ENCODE measurements at places on chromosomes 5 and 9.

DNA sequence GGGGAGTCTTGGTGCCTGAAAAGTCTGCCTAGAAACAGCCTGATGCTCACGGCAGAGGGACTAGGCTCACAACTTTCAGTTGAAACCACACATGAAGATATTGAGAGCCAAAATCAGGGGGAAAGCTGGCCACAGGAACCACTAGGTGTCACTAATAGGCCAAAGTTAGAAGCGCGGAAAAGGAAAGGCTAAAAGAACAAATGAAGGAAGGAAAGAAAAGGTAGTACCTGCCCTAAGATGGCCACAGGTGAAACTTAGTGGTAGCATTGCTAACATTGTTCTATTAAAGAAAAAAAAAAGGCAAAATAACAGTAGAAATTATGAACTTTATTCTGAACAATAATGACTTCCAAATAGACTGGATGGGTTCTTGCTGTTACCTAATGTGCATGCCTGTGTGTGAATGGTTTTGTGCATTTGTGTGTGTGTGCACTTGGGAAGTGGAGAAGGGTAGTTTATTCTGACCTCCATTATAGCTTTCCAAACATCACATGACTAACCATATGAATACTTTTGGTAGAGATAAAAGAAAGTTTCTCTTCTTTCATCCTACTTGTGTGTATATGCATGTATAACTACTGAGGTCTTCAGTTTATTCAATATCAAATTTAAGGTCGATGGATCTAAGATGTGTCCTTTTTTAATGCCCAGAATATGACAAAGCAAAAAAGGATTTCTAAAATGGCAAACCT lies 2.1 kb upstream of the RFESD start:
- no peak for DNase-seq

DNA sequence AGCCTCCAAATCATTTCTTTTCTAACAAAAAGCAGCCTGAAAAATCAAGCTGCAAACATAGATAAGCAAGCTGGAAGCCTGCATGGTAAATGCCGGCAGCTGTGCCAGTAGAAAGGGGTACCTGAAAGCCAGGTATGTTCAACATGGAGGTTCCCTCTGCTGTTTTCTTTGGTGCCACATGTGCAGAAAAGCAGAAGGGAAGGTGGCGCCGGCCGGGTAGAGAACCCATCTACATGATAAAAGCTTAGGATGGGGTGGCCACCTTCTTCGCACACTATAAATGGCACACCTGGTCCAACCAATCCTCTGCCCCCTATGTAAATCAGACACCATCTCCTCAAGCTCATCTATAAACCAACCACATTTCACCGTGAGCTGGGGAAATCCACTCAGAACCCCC lies 268.9 kb upstream of the IRX2 start:
- no peak for DNase-seq

GRCh38 chr5:172721455-172722326 lies 49.3 kb downstream of the DUSP1 start:
- DNase-seq: no peak

DNA sequence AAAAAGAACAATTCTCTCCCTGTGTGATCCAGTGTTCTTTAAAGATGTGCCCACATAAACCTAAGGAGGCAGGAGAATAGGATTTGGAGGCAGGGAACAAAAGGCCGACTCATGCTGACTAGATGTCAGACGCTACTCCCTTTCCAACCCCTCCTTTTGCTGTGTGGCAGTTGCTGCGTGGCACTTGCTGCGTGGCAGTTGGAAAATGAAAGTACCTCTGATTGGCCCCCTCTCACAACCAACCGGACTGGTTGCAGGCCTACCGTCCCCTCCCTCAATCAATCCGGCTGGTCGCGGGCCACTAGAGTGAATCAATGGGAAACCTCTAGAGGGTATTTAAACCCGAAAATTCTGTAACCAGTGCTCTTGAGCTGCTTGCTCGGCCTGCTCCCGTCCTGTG lies 551.0 kb downstream of the KIF4B start:
- DNase-seq: no peak

DNA sequence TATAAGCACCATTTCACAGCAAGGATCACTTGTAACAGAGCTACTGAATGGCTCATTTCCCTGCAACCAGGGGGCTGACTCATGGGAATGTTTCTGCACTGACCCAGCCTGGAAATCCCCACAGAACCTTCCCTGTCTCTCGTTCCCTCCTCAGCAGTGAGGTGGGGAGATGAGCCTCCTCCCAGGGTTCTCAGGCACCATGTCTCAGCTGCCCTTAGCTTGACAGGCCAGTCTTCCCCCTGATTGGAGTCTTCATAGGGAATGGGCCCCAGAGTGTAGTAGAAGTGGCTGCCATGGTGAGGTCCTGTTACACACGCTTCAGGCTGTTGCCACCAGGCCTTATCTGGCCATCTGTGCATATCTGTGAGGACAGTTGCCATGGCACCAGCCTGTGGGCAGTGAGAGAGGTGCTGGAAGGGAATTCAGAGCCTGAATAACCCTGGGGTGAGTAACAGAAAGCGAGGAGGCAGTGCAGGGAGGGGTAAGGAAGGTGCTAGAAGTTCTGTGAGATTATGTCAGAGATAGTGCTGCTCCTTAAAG lies 324.4 kb downstream of the ENC1 start:
- no peak for DNase-seq

DNA sequence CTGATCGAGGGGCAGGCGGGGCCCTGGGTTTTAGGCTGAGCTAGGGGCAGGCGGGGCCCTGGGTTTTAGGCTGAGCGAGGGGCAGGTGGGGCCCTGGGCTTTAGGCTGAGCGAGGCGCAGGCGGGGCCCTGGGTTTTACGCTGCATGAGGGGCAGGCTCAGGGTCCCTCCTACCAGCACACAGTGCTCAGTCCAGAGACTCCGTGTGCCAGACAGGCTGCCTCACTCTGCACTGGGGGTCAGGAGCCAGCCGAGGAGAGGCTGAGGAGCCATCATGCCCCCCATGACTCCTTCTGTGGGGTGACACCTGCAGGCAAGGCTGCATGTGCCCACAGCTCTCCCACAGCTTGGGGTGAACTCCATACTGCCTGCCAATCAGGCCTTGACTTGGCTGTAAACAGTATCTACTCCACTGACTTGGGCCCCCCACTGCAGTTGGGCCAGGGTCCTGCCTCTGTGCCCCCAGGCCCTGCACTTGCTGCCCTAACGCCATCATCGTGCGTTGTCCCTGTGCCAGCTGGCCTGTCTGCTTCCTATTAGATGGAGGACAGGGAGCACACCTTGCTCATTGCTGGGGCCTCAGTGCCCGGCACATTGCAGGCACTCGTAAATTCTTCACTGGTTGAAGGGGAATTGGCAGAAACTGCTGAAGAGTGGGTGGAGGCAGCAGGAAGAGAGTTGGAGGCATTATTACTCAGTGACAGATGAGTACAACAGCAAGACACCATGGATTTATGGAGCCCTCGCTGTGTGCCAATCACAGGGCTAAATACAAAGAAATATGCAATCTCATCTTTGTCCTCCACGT lies 78.6 kb downstream of the AMBP start:
- no peak for DNase-seq

Data from Right ventricle myocardium inferior (tissue), 1 donor.